ENCODE measurements at places on chromosomes 2 and 18.

GRCh38 chr2:240143276-240143675 is 2.8 kb upstream of the OTOS start:
- no peak for DNase-seq

DNA sequence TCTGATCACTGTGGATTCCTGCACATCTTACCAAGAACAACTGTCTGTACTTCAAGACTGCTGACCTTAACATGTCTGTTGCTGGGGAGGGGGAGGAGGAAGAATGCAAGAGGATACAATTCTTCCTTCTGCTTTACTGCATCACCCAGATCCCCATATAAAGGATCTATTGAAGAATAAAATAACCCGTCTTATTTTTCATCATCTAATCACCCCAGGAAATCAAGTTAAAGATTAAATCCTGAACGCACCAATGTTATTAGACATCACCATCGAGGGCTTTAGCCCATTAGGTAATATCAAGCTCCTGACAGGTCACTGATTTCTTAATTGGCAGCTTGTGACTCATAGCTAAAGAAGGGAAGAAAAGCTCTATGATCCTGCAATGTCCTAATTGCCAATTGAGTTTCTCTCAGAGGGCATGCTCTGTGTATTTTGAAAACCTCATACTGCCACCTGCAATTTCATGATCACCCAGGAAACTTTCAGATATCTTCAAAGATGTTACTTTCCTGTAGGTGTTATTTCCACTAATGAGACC is 75.4 kb upstream of the KCNE4 start:
- DNase-seq, result no peak

GRCh38 chr2:158890296-158890905 is 78.0 kb upstream of the TANC1 start:
- DNase-seq, result no peak

DNA sequence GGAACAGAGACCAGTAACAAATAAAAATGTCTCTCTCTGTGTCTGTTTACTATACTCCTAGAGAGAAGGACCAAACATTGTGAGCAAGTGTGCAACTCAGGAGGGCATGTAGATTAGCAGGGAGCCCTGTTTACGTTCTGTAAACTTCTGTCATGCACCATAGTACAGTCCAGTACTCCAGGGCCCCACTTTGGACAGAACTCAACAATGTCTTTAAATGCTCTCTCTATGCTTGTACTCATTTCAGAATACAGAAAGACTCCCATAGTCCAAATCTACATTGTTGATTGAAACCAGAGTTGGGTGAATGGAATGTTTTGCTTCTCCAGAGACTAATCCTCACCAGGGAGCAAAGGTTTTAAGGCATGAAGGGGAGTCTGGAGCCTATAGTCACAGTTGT is 934.8 kb downstream of the NRXN1 start:
- no peak for DNase-seq

DNA sequence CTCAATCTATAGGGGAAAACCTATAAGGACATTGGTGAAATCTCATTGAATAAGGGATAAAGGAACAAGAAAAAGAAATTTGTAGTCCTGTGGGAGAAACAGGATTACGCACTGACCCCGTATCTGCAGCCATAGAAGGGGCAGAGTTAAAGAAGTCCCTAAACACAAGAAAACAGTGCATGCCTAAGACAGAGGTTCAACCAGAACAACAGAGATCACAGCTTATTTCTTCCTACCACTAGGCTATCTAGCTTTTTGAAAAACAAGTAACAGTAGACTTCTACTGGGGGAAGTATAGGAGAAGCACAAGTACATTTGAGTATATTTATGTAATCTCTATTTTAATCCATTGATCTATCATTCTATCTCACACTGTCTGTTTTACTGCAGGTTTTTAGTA is 485.2 kb upstream of the REG3G start:
- no peak for DNase-seq

- DNase-seq, result no peak
Observed at GRCh38 chr2:197102231-197102630, 175.7 kb upstream of the PGAP1 start.

- no peak for DNase-seq
Observed at GRCh38 chr2:189337656-189338055, 103.6 kb upstream of the WDR75 start.

DNA sequence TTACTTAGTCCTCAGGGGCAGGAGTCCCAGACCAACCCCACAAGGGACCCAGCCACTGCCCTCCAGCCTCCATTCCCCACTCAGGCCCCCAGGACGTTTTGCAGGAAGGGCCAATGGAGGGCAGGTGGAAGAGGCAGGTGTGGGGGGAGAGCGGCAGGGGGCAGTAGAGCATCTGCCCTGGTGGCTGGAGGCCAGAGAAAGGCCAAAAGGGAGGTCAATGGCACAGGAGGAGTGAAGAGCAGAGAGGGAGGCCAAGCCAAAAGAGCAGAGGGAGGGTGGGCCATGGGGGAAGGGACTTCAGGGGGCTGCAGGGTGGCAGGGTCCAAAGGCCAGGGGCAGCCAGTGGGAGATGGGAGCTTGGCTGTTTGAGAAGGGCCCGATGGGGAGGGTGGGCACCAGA is 17.3 kb upstream of the GPR55 start:
- no peak for DNase-seq

DNA sequence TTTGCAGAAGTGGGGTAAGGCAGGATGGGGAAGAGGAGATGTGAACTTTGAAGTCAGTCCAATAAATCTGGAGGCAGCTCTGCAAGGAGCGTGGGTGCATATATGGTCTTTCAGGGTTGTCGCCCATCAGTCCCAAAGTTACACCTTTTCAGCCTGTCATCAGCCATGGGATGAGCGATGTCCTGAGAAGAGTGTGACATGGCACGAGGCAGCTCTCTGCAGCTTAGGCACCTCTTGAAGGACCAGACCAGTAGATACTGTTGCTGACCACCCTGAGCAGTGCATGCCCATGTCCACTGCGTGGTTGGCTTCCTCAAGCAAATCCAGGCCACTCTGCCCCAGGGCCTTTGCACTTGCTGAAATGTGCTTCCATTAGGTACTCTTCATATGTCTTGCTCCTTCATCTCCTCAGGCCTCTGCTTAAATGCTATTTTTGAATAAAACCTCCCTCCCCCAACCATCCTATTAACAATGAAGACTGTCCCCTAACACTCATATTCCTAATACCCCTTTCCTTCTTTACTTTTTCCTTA is 171.7 kb downstream of the ACTR3 start:
- DNase-seq, result no peak

DNA sequence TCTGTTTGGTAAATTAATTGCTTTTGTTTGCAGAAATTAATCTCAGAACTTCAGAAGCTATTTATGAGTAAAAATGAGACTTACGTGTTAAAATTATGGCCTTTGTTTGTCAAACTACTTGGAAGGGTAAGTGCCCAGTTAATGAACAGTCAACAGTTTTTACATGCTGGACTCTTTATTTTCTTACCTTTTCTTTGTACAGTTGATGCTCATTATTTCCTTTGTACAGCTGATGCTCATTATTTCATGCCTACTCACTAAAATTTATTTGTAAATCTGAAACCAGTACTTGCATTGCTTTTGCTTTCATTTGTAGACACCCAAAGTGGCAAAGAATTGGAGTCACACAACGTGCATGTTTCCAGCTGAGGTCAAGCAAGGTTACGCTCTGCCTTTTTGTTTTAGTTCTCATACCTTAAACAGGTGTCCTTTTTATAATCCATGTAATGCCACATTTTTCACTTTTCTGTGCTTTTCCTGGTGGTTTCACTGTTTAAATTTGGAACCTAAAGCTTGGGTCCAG is 13.3 kb downstream of the RIF1 start:
- no peak for DNase-seq

GRCh38 chr2:68931149-68931711 is 21.5 kb downstream of the GKN2 start:
- no peak for DNase-seq

DNA sequence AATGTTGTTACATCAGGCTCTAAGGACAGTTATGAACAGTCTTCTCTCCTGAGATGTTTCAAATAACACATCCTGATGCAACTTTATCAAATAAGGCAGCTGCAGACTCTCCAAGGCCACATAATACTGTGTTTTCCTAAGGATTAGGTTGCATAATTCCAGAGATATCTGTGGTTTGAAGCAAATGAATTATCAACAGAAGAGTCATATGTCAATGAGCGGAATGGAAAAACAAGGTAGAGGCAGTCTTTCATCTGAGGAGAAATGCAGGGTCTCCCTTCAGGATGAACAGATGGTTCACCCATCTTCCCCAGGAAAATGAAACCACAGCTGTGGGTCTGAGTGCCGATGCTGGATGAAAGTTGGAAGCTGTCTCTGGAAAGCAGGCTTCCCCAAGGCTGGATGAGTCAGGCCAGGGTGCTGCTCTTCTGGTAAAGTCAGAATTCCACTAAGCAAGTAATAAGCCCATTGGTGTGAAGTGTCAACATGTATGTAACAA is 22.2 kb downstream of the LYG1 start:
- no peak for DNase-seq

DNA sequence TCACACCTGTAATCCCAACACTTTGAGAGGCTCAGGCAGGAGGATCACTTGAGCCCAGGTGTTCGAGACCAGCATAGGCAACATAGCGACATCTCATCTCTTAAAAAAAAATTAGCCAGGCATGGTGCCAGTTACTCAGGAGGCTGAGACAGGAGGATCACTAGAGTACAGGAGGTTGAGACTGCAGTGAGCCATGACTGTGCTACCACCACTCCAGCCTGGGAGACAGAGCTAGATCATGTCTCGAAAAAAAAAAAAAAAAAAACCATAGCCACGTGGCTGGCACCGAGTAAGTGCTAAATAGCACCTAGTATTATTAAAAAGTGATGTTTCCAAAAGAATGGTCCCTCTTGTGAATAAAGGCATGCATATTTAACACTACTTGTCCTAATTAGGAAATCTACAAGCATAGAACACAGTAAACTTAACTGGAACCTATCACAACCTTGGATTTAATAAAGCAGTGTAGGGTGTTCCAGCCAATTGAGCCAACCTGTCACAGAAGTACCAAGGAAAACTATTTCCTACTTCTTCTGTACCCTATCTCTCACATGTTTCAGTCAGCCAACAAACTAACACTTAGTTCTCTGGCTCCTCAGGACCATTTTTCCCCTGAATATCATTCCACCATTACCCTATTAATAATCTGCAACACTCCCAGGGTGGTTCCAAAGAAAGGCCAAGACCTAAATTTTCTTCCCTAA is 8.8 kb downstream of the RAB1A start:
- no peak for DNase-seq

GRCh38 chr18:7749510-7749981 is 182.4 kb downstream of the PTPRM start:
- no peak for DNase-seq

DNA sequence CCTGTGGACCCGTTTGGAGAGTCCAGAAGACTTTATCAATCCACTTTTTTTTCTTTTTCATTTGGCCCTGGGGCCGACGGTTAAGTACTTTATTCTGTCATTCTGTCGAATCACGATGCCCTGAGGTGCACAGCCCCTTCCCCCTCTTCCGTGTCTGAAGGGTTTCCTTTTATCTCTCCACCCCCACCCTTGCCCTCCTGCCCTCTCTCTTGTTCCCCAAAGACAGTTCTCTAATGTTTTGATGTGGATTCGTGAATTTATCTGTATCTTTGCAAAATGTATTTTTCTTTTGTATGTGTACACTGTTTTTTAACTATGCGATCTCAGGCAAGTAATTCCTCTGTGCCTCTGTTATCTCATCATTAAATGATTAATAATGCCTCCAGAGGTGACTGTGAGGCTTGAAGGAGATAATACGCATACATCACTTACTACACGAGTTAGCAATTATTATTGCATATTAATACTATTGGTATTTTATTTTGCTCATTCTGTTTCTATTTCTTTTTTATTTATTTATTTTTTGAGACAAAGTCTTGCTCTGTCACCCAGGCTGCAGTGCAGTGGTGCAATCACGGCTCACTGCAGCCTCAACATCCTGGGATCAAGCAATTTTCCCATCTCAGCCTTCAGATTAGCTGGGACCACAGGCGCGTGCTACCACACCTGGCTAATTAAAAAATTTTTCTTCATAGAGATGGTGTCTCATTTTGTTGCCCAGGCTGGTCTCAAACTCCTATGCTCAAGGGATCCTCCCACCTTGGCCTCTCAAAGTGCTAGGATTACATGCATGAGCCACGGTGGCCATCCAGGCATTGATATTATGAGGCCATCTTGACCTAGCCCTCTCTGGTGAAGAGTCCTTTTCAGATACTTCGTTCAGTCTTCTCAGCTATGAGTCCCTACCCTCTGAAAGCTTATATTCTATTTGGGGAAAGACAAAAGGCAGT is 1.4 kb upstream of the CASP8 start:
- DNase-seq, result no peak

DNA sequence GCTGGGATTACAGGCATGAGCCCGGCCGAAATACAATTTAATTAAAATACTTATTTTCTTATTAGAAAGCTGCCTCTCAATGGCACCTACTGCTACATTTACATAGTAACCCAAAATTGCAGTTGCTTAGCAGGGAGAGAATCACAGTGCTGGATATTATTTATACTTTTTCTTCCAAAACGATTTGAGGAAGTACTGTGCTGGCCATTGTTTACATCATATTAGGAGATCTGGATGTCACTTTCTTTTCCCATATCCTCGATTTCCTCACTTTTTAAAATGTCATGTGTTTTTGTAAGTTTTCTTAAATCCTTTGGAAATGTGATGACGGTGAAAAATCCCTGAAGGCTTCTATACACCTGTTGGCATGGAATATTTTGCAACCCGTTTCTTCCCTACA is 3.4 kb upstream of the SP3 start:
- no peak for DNase-seq

GRCh38 chr18:60684843-60685513 is 312.4 kb upstream of the MC4R start:
- DNase-seq, result no peak

DNA sequence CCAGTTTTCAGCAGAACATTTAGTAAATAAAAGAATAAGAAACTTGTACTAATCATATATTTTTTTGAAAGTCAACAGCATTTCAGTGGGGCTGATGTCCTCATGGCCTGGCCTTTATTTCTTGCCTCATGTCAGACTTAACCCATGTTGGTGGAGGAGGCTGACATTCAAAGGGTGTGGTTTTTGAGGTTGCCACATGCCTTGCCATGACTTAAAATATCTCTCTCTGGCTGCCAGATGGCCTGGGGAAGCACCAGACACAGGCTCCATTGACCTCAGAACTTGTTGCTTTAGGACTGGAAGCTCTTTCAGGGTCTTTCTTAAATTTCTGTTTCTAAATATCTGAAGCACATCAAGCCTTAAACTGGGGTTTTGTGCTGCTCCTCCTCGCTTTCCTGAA is 32.5 kb upstream of the CD28 start:
- no peak for DNase-seq

GRCh38 chr2:181679544-181679979 is 755 bp downstream of the NEUROD1 start:
- no peak for DNase-seq

DNA sequence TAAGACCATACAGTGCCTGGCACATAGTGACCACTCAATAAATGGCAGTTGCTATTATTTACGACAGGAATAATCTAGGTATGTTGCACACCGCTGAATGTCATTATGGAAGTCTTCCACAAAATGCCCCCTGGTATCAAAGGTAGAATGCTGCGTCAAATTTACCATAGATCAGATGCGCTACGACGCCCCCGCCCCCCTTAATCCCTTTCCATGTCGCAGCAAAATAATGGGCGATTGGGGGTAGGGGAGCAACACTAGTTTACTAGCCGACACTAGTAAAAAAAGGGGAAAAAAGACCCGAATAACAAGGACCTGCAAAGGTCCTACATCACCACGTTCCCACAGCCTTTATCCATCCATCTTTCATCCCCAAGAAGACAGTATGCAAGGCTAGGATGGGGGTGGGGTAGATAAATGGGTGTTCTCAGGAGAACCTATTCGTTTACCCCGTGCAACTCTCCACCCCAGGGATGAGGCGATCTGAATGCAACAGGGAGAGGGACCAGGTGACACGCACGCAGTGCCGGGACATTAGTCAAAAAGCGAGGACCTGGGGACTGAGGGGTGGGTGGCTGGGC is 455 bp downstream of the PREPL start:
- no peak for DNase-seq
